ENCODE measurements at places on chromosomes 7 and 10.

DNA sequence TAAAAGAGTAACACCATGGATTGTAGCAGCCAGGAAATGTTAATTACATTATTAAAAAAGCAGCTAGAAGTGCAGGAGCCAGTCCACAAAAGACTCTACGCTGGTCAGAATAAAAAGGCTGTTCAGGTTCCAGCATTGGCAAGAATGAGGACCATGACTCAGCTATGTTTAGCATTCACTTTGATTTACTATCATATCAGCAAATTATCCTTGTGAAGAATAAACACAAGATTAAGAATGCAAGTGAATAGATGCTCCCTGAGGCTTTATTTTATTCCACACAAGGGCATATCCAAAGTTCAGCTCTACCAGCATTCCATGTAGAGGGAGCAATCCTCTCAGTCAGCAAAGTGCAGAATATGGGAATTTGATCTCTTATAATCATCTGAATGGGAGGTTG lies 13.6 kb downstream of the DGKB start:
- DNase-seq = no peak

GRCh38 chr10:88598055-88598454 lies 11.5 kb downstream of the LIPJ start:
- no peak for DNase-seq

DNA sequence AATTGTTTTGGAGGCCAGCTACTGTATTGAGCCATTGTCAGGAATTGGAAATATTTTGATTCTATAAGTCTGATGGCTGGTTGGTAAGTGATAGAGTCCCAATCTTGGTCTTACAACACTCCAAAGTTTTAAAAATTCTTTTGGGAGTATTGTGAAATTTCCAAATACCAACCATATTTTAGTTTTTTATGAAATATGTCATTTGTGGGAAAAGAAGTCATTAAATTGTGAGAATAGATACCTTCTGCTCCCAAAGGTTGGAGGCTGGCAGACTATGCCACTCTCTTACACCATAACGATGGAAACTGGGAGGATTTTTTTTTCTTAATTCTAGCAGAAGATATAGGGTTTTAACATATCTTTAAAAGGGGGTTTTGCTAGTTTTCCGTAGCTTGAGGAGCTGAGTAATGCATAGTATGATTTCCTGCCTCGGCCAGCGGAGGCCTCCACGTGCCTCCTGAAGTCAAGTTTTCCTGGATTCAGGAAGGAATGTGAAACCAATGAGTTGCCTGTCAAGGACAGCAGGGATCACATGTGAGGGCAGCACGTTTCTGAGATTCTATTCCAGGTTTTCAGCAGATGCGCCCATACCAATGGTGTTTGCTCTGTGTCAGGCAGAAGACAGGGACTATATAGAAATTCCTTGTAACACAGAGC lies 92.2 kb upstream of the LAMB4 start:
- no peak for DNase-seq

GRCh38 chr7:22043367-22043766 lies 97.7 kb upstream of the CDCA7L start:
- no peak for DNase-seq

GRCh38 chr7:90256778-90257177 lies 11.8 kb downstream of the CFAP69 start:
- no peak for DNase-seq

DNA sequence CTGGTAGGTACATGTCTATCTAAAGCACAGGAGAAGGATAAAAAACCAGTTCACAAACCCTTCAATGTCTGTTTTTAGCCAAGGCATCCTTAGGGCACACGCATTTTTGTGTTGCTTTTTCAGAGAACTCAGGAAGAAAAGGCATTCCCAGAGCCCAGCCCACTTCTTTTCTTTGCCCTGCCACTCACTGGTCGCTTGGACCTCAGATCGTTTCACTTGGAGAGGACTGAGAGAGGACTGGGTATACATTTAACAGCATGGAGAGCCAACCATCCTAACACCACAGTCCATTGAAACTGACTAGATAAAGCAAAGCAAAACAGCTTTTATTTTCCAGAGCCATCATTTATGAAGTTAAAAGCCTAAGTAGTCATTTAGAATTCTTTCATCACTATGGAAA lies 194.2 kb downstream of the CAMK1D start:
- no peak for DNase-seq

DNA sequence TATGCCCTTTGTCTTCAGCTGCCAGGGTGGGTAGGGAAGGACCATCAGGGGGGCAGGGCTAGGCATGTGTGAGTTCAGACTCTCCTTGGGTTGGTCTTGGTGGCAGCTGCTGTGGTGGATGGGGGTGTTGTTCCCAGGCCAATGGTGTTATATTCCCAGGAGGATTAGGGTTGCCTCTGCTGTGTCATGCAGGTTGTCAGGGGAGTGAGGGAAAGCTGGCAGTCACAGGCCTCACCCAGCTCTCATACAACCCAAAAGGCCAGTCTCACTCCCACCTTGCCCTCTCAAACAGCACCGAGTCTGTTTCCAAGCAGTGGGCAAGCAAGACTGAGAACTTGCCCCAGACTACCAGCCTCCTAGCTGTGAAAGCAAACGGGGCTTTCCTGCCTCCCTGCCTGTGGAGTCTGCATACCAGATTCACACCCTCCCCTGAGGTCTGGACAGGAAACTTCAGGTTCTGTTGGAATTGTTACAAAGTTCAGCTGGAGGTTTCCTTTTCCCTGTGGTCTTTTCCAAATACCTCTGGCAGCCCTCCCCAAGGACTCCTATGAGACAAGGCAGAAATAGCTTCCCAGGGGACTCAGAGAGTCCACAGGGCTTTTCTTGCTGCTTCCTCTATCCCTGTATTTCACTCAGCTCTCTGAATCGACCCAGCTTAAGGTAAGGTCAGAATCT lies 1.4 kb downstream of the HYAL4 start:
- DNase-seq = no peak

- no peak for DNase-seq
Measured at GRCh38 chr7:18570890-18571478, 75.4 kb downstream of the HDAC9 start.

DNA sequence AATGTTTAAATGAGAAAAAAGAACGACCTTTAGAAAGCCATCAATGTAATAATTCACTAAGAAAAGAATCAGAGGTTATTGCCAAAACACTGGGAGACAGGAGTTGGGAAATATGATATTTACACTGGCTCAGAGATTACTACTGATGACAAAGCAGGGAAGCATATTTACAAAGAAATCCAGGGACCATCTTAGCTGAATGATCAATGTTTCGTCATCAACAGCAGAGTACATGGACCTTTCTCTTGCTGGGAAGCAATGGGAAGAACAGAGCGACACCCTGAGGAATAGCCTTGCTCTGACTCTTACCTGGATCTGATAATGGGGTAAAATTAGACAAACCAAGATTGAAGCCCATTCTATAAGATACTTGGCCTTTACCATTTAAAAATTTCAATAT lies 1293.5 kb downstream of the XPNPEP1 start:
- no peak for DNase-seq

- no peak for DNase-seq
Measured at GRCh38 chr7:1749864-1750466, 79.9 kb downstream of the ELFN1 start.
